ENCODE measurements at places on chromosomes 2 and 18.

- no peak for DNase-seq
These were observed 96.8 kb upstream of the CDC42EP3 start for GRCh38 chr2:37767959-37768925.

DNA sequence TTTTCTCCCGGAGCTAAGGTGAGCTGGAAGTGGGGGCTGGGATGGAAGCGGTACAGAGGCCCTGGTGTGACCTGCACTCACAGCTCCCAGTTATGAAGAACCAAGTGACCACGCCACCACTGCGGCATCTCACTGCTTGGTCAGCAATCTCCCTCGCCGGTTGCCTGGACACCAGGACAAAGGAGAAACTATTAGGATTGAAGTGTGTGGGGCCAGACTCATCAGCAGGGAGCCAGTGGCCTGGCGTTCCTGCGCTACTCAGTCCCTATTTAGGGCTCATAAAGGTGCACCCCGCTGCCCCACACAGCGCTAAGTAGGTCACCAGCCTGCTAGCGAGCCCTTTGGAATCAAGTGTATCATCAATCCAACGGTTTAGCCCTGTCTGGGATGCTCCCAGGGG, 82.9 kb downstream of the ZCCHC2 start:
- no peak for DNase-seq

- DNase-seq = no peak
These were observed 766 bp downstream of the CCDC85A start for GRCh38 chr2:56184500-56185011.

GRCh38 chr18:74516271-74517235, 17.7 kb upstream of the CNDP1 start:
- DNase-seq = no peak

- no peak for DNase-seq
These were observed 200.0 kb downstream of the GLI2 start for GRCh38 chr2:120935339-120936313.

GRCh38 chr2:152240559-152241231, 65.1 kb upstream of the STAM2 start:
- no peak for DNase-seq

DNA sequence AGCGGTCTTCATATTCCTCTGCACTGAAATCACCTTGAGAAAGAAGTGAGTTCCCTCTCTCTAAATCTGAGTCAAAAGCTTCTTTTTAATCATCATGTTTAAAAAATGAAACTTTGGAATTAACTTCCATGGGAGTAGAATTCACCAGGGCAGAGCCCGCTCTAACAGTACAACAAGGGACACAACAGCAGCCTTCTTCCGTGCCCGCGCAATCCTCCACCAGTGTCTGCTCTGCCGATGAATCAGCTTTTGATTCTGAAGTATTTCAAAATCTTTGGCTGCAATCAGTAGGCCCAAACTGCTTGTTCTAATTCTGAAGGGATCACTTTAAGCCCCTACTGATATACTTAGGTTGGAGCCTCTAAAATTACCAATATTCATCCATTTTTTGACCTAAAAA, 76.9 kb downstream of the USP40 start:
- no peak for DNase-seq

- no peak for DNase-seq
These were observed 59.4 kb downstream of the CCDC138 start for GRCh38 chr2:108845923-108846322.

DNA sequence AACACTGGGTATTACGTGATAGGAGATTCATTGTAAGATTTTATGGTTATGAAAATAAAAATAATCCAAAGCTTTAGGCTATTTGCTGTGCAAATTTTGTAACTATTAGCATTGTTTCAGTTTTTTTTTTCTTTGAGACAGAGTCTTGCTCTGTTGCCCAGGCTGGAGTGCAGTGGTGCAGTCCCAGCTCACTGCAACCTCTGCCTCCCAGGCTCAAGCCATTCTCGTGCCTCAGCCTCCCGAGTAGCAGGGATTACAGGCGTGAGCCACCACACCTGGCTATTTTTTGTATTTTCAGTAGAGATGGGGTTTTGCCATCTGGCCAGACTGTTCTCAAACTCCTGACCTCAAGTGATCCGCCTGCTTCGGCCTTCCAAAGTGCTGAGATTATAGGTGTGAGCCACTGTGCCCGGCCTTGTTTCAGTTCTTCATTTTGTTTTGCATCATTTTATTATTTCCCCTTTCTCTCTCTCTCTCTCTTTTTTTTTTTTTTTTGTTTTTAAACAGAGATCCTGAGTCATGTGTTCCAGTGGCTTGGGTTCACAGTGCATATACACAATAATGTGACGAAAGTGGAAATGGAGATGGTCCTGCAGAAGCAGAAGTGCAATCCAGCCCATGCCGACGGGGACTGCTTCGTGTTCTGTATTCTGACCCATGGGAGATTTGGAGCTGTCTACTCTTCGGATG, 25.8 kb downstream of the CASP10 start:
- DNase-seq = no peak

GRCh38 chr2:108169982-108170625, 69.7 kb upstream of the SULT1C3 start:
- no peak for DNase-seq

DNA sequence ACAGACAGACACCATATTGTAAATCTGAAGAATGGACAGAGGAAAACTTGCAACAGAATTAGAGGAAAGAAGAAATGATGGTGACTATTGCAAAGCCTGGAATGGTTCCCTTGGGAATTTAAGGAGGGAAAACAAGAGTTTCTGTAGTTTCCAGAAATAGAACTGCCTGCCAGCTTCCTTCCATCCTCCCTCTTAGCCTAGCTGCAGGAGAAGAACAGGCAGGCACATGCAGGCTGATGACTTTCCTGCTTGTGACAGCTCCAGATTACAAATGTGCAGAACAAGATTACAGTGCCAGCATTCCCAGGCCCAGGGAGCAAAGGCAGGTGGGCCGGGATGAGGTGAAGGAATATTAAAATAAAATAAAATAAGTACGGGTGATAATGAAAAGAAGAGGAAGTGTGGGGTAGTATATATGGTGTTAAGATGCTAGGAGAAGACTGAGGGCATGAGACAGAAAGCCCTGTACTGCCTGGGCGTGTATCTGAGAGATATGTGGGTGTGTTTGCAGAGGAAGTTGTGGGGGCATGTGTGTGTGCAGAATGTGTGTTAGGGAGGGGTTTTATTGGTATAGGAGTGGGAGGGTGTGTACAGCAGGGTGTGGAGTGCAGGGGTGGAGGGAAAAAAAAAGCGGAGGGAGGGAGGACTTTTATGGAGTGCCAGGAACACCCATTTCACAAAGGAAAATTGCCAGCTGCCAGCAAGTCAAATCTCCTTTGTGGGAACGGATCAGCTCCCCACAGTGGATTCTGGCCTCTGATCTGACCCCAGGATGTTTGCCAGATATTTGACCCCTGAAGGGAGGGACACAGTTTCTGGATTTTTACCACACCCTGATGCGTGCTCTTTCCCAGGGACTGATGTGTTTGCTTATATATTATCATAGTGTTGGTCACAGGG, 43.9 kb upstream of the NEMP2 start:
- no peak for DNase-seq

DNA sequence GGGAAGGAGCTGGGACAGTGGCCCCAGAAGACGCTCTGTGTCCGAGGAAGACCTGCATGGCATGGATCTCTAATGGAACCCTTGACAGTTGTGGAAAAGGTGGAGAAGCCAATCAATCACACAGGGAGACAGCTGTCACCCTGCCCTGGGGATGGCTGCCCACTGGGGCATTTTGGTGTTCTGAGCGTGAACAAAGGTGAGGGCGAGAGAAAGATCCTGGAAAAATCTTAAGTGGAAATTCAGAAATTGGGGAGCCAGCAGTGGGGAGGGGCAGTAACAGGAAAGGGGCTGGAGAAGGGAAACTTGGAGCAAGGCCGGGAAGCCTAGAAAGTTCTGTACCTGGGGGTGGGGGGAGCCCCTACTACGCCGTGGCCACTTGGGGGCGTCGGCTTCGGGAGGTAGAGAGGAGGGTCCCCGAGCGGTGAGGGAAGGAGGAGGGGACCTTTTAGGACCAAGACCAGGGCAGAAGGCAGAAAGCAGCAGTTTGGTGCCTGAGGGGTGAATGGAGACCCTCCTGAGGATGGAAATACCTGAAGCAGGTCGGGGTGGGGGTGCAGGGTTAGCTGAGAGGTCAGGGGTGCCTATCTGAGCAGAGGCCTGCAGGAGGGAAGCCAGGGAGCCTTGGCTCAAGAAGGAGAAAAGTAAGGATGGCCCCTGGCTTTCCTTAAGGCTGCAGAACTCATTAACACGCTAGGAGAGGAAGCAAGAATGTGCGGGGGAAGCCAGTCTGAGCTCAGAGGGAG, 30.0 kb downstream of the NGEF start:
- DNase-seq = no peak

DNA sequence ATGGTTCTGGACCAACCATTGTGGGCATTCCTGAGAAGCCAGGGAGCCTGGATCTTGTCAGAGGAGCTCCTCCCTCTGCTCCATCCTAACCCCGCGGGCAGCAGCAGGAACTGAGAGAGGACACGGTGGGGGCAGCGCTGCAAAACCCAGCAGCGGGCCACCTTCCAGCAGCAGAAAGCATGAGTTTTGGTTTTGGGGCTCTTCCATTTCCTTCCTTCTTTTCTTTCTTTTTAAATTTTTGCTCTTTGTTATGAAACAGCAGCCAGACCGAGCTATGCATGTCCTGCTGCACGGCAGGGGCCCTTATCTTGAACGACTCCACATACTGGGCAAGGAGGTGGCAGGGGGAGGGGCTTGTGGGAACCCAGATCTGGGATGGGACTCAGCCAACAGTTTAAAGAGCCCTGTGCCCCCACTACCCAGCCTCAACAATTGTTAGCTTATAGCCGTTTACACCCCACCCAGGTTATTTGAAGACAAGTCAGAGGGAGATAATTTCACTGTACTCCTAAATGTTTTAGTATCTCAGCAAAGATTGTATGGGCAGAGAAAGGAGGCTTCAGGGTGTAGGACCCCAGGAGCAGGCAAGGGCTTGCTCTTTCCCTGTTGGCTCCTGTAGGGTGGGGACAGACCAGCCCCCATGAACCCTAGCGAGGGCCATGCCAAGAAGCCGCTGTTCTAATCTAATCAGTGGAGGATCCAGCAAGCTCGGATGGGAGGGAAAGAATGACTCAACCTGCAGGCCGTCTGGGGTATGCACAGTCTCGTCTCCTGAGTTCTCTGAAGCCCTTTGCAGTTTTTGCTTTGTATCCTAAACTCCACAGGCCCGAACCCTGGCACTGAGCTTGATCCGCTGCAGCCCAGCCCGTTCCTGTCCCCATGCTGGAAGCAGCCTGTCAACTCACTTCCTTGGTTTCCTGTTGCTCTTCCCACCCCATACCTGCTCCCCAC, 75.3 kb downstream of the LRRFIP1 start:
- DNase-seq = no peak

DNA sequence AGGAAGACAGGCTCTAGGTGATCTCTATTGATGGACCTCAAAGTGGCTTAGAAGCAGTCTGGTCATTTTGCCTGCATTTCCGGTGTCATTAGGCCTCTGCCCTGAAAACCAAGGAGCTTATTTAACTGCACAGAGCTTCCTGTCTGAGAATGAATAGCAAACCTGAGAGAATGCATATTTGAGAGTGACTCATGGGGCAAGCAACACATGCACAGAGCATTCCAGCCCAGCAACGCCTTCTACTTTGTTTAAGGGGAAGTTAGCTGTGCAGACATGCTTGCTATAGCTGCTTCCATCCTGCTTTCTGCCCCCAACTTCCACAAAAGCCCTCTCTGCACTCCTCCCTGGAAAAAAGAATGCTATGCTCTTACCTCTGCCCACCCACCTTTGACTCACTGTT, 232.8 kb downstream of the GRB14 start:
- no peak for DNase-seq

DNA sequence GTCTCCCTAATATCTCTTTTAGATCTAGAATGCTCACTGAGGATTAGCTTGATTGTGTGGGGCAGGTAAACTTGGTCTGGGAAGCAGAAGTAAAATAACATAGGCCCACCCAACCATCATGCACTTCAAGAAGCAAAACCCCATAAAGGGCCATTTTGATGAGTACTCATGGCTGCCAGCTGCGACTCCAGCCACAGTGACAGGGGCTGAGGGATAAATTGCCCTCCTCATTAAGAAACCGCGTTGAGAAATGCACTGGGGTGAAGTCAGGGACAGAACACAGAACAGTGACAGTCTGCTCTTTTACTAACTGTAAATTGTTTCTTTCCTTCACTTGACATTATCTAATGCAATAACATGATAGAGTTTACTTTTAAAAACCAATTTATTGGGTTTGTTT, 60.2 kb downstream of the RND3 start:
- no peak for DNase-seq

DNA sequence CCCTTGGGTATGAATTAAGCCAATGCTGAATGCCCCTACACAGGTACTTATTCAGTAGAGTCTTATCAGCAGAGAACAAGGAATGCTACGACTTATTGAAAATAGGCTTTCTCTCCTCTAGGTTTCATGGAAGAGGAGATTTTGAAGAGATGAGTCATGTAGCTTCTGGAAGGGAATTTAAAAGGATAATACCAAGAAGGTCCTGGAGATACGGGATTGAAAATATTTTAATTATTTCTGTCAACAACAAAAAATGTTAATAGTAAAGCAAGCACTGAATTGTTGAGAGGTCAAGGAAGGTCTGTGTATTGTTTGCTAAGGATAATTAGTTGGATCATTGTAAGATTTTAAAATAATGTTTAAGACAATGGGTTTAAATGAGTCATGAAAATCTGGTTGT, 293.0 kb upstream of the SPHKAP start:
- no peak for DNase-seq

DNA sequence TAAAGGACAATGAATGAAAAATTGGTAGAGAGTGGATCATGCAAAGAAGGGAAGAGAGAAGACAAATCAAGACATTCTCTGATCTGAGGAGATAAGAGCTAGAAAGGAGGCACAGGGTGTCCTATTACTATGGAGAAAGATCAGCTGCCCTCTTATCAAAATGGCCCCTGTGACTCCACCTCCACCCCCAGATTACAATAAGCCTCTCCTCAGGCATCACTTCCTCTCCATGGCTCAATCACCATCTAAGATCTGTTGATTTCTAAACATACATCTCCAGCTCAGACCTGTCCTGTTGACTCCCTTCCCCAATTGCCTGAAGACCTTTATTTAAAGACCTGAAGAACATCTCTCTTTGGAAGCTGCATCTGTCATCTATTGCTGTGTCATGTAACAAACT, 43.2 kb downstream of the SP100 start:
- DNase-seq = no peak

DNA sequence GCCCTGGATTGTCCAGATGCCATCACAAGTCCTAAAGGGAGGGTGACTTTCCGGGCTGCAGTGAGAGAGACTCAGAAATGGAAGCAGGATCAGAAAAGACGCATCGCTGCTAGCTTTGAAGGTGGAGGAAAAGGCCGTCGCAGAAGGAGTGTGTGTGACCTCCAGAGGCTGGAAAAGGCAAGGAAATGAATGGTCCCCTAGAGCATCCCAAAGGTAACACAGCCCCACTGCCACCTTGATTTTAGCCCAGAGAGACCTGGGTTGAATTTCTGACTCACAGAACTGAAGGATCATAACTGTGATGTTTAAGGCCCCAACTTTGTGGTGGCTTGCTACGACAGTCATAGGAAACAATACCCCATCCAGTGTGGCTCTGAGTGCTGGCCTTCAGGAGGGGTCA, 8.6 kb upstream of the NCK2 start:
- no peak for DNase-seq

GRCh38 chr18:55886886-55887285, 298.9 kb upstream of the TCF4 start:
- no peak for DNase-seq

GRCh38 chr18:293536-293935, 25.7 kb upstream of the THOC1 start:
- no peak for DNase-seq
